Stimulated activated CD4-positive, alpha-beta T cell treated with anti-CD3 and anti-CD28 coated beads, Interleukin-4, amount 100 ng/mL, for 4 hours (primary cell): ENCODE measurements at places on chromosomes 4 and X.
A peak's percentile ranks its signal among the peaks of the same experiment; 100 is the strongest.

DNA sequence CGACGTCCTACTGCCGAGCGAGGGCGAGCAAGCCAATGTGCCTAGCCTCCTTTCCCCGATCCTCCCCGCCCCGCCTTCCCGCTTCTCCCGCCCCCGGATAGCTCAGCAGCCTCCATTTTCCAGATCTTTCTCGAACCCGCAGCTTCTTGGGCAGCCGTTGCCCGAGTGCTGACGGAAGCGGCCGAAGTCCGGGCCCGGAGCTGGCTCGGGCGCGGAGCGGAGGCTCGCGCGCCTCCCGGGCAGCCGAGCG lies 172 bp upstream of the HSPA4L start:
- DNase-seq, result no peak

DNA sequence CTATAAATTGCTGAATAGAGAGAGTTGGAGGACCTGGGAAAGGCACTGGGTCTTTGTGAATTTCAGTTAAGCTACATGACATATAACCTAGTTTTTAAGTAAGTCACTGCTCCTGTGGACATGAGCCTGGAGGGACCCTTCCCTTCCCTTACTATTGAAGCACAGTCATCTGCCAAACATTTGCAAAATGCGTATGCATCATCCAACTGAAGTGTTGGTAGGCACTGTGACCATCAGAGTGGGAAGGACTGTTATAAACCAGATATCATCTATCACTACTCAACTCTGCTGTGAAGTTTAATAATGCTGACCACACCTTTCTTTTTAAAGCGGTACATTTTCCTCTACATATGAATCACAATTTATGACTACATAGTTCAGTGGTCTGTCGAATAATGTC lies 5.2 kb downstream of the GABRA3 start:
- no peak for DNase-seq

DNA sequence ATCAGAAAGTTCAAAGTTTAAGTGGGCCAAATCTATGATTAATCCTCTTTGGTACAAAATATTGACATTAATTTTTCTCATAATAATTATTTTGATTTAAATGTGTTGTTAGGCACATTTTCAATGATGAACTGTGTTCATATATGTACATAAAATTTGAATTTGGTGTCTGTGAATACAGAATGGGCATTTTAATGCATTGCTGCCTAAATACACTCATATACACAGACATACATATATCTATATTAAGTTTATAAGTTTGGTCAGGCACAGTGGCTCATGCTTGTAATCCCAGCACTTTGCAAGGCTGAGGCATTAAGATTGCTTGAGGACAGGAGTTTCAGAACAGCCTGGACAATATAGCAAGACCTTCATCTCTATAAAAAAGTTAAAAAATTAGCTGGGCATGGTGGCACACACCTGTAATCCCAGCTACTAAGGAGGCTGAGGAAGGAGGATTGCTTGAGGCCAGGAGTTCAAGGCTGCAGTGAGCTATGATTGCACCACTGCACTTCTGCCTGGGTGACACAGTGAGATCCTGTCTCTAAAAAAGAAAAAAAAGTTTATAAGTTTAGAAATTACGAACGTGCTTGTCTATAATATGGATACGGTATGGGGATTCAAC lies 12.3 kb upstream of the BMP2K start:
- DNase-seq, result no peak

DNA sequence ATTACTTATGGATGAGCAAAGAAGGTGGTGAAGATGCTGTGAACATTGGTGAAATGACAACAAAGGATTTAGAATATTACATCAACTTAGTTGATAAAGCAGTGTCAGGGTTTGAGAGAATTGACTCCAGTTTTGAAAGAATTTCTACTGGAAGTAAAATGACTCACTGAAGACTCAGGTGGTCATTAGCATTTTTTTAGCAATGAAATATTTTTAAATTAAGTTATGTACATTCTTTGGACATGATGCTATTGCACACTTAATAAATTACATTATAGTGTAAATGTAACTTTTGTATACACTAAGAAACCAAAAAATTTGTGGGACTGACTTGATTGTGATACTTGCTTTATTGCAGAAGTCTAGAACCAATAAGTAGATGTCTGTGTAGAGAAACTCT lies 56.9 kb downstream of the USO1 start:
- DNase-seq, result no peak

DNA sequence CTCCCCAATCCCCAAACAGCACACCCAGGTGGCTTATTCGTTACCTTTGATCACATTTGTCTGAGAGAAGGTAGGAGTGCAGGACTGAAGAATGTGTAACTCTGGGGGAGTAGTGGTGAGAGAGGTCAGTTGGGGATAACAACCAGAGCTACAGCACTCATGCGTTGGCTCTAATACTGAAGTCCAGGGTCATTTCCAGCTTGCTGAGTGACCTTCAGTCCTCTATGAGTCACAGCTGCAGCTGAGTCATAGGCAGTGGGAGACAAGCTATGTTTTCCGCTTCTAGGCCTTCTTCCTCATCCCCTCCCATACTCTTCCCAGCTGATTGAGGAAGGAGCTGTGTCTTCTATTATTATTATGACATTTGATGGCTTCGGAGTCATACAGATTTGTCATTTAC lies 31.6 kb upstream of the CT47C1 start:
- DNase-seq, result no peak

GRCh38 chr4:61851126-61851525 lies 651.0 kb downstream of the ADGRL3 start:
- DNase-seq, result no peak

GRCh38 chr4:141330616-141331015 lies 109.9 kb downstream of the ZNF330 start:
- DNase-seq, result no peak

- no peak for DNase-seq
Observed at GRCh38 chr4:6857009-6857882, 52.4 kb upstream of the TBC1D14 start.

- DNase-seq, result no peak
Observed at GRCh38 chrX:46072791-46073190, 472.4 kb downstream of the ZNF674 start.

- DNase-seq, result no peak
Observed at GRCh38 chrX:110003167-110004156, 548 bp downstream of the TMEM164 start.

- no peak for DNase-seq
Observed at GRCh38 chr4:78545275-78546246, 6.0 kb upstream of the ANXA3 start.

DNA sequence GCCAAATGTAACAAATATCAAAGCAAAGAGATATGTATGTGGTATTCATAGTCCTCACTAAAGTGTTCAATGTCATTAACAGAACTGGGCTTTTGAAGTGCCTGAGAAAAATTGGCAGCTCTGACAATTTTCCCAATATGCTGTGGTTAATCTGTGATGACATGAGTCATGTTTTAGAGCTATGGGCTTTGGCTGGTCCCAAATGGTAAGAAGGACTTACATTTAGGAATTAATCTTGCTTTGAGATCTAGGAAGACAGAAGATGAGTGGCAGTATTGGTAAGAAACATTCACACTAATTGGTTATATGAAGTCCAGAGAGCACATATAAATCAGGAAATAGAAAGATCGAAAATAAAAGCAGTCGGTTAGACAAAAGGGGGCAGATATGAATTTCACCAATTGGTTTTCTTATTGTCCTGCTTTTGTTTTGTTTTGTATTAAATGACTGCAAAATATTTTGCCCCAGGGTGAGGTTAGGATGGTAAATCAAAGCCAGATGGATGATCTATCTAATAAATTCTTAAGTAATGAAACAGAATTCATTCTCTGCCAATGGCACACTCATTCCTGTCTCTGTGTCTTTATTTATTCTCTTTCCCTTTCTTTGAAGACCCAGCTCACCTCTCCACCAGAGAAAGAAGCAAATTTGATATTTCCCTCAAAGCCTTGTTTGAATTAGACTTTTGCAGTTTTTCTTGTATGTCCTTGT lies 993.1 kb downstream of the RPA4 start:
- no peak for DNase-seq

DNA sequence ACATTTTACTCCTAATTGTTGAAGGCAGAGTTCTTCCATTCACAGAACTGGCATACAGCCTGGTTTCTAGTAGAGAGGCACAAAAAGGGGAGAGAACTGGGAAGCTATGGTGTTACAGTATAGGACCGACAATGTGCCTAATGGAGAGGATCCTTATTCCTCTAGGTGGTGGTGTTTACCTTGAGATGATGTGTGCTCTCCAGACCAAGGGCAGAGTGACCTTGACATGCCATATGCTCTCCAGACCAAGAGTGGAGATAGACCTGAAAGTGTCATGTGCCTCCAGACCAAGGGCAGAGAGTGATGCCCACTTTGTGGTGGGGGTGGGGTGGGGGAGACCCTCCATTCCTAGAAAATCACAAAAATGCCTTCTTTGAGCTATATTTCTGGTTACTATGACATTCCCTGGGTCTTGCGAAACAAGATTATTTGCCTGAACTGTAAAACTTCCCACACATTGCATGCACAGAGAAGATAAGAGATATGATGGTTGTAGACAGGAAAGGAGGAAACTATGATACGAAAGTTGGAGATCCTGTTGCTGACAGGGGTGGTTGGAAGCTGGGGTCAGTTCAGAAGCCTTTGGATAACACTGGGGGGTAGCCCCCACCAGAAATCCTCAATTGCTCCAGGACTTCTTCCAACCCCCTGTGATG lies 119.7 kb downstream of the TEX13C start:
- no peak for DNase-seq

DNA sequence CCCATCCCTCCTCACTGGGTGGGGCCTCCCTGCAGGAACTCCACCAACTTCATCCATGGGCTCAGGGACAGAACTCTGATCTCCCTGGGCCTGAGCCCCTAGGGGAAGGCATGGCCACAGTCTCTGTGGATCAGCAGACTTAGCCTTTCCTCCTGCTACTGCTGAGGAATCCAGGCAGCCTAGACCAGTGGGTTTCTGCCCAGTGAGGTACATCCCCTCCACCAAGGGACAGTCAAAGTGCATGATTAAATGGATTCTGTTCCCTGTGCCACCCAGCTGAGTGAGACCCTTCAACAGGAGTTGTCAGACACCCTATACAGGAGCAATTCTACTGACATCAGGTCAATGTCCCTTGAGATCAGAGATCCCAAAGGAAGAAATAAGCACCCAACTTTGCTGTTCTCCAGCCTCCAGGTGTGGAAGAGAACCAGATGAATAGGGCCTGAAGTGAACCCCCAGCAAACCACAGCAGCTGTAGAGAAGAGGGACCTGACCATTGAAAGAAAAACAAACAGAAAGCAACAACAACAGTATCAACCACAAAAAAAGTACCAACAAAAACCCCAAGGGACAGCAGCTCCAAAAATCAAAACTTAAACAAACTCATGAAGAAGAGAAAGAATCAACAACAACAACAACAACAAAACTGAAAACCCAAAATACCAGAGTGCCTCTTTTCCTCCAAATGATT lies 84.8 kb downstream of the CHIC1 start:
- DNase-seq, result no peak

- DNase-seq, result no peak
Observed at GRCh38 chr4:124803641-124804040, 91.1 kb upstream of the ANKRD50 start.

DNA sequence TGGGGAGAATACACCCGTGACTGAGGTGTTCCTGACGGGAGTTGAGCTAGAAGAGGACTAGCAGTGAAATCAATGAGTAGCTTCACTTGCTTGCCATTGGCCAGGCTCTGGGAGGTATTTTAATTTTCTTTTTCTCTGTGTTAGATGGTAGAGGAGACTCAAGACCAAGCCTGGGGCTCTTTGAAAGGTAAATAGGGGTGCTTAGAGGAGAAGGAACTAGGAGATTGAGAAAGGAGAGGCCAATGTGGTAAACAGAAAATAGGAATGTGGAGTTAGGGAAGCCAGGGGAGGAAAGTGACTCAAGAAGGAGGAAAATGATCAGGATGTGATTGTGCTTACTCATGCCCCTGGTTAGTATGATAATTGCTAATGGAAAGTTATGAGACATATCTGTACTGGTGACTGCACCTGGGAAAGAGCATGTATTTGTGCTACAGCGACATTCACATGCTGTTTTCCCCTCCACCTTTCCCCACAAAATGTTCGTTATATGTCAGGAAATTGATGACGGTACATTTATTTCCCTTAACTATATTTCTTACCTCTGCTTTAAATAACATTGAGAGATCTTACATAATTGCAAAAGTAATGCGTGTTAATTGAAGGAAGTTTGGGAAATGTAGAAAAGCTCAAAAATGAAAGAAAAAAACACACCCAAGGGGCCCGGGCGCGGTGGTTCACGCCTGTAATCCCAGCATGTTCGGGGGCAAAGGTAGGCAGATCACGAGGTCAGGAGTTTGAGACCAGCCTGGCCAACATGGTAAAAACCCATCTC lies 16.9 kb upstream of the LRBA start:
- peak; percentile 16 for DNase-seq

DNA sequence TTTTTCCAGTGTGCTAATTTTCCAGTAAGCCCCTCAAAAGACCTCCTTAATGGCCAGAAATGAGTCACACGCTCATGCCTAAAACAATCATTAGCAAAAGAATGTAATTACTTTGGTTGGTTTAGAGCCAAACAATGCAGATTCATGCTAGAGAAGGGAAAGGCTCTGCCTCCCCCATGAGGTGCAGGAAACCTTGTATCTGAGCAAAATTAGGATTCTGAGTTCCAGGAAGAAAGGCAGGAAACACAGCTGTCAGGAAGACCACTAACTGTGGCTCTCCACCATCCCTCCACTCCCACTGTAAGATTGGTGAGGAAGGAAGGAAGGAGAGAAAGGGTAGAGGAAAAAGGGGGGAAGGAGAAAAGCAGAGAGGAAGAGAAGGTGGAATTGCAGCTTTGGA lies 104.9 kb upstream of the DHX15 start:
- no peak for DNase-seq

- DNase-seq, result no peak
Observed at GRCh38 chr4:18242919-18243693, 221.6 kb upstream of the LCORL start.

DNA sequence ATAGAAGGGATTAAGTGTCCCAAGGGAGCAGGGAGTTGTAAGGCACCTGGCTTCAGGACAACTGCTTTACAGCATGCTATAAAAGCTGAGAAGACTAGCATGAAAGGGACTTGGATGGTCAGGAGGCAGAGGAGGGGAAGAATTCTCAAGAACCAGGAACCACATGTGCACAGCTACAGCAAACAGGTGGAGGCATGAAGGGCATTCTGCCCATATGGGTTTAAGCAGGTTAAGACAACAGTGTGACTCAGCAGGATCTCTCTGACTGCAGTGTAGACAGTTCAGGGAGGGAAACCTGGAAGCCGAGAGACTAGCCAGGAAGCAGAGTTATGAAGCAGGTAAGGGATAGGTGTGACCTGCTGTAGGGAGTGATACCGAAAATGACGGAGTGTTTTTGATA lies 117.0 kb downstream of the DHRSX start:
- DNase-seq, result no peak

DNA sequence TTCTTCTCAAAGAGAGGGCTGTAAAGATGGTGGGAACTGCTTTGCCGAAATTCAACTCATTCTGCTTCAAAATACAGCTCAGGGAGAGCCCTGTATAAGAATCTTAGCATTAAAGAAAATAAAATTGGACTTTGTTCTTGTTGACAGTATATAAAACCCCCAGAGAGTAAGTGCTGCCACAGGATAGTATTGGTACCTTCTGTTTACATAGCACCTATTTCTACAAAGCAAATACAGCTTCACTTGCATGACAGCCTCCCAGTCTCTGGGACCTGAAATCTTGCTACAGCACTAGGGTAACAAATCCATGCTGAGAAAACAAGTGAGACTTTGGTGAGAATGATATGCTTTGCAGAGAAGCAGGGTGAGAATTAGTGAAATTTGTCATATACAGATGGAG lies 428.6 kb downstream of the ADGRL3 start:
- DNase-seq, result no peak
